Substantia nigra (tissue), 51 donors: ENCODE measurements at places on chromosomes 16 and 17.

DNA sequence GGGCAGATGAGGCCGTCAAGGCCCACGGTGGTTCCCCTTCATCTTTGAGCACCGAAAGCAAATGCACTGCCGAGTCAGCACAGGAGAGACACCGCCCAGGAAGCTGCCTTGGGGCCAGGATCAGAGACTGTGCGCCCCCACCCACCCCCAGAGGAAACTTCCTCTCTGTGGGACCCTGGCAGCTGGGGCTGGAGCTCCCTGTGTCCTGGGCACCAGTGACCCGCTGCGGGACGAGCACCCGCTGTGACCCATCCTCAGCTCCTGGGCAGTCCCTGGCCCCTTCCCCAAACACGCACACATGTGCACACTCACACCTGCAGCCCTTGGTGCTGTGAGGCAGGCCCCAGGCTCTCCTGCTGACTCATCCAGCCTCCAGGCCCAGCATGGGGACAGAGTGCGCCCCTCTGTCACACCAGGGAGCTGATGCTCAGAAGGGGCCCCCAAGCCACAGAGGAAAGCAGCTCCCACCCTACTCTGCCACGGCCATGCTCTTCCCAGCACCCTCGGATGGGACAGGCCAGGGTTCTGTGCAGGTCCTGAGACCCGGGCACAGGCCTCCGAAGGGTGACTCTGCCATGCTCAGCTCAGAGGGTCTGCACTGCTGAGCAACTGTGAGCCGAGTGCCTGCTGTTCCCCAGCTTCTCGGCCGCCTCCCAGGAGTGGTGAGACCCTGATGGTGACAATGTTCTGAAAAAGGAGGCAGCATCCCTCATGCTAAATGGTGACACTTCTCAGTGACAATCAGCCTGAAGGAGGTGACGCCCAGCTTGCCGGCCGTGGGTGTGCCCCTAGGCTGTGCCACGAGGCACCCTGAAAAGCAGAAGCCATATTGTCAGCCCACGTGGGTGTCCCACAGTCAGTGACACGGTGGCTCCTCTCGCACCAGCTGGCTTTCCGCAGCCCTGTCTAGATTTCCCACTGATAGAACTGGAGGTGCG lies 3.6 kb downstream of the PIEZO1 start:
- peak; percentile 31 for DNase-seq

DNA sequence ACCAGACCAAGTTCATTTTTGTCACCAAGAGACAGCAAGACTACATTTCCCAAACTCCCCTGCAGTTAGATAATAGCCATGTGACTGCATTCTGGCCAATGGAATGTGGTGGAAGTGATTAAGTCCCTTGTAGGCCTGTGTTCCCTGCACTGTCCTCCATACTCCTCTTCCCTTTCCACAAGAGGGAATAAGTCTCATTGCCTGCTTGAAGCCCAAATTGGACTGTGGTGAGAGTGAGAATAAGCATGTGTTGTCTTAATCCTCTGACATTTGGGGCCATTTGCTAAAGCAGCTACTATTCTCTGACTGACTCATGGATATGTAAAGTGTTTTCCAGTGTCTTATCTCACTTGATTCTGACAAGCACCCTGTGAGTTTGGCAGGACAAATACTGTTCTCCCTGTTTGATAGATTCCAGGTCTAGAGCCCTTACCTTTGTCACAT lies 20.7 kb downstream of the PIK3R6 start:
- DNase-seq: peak; percentile 1

DNA sequence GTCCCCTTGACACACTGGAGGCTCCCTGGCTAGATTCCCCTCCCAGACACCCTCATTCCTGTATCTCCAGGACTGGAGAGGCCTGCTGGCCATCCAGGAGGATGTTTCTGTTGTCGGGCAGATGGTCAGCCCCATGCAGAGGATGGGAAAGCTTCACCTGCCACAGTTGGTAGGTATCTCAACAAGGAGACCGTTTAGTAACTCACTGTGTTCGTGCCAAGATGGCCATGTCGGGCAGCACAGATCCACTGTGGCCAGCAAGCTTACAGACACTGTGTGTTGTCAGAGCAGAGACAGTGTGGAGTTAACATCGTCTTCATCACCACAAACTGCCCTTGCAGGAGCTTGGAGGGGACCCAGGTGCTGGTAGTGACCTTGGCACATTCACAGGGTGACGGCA lies 390.9 kb downstream of the SEC14L1 start:
- no peak for DNase-seq

DNA sequence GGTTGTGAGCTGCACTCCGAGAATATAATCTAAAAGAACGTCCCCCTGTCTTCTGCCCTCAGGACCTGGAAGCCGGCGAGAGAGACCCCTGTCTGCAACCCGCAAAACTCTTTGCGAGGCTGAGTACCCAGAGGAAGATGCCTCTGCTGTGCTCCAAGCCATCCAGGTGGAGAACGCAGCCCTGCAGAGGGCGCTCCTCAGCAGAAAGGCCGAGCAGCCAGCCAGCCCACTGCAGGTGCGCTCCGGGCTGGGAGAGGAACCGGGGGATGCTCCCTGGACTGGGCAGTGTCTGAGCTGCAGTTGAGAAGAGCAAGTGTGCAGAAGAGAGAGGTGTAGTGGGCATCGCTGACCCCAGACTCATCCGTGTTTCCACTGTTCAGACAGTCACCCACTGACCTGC lies 148.3 kb downstream of the KATNIP start:
- no peak for DNase-seq

GRCh38 chr17:61455324-61456060 lies 3.3 kb downstream of the TBX4 start:
- DNase-seq: no peak

GRCh38 chr16:68722119-68723024 lies 14.7 kb upstream of the CDH1 start:
- no peak for DNase-seq

GRCh38 chr16:23125277-23125676 lies 24.0 kb downstream of the USP31 start:
- DNase-seq: no peak

DNA sequence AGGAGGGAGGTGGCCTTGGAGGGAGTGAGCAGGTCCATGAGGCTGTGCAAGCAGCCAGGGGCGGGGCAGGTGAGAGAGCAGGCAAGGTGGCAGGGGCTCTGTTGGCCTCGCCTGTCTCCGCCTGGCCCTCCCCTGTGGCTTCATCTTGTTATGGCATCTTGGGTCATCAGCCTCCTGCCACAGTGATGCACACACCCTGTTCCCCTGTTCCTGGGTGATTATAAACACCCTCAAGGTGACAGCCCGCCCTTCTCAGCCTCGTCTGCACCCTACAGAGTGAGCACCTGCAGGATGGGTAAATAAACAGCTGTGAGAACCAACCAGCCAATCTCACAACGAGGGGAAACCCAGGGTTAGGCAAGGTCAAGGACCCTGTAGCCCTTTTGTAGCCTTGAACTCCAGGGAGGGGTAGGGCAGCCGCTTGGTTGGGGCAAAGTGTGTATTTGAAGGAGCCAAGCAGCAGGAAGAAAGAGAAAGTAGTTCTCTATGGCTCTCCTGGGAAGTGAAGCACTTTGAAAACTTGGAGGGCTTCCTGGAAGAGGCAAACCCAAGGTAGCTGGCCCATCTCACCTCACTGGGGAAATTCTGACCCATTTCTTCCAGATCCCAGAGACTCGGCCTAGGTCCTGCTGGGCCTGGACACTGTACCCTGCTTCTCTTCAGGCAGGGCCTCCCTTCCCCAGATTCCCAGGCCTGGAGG lies 60.6 kb downstream of the NT5M start:
- no peak for DNase-seq

GRCh38 chr17:28948873-28949184 lies 2.5 kb downstream of the PHF12 start:
- DNase-seq: no peak

DNA sequence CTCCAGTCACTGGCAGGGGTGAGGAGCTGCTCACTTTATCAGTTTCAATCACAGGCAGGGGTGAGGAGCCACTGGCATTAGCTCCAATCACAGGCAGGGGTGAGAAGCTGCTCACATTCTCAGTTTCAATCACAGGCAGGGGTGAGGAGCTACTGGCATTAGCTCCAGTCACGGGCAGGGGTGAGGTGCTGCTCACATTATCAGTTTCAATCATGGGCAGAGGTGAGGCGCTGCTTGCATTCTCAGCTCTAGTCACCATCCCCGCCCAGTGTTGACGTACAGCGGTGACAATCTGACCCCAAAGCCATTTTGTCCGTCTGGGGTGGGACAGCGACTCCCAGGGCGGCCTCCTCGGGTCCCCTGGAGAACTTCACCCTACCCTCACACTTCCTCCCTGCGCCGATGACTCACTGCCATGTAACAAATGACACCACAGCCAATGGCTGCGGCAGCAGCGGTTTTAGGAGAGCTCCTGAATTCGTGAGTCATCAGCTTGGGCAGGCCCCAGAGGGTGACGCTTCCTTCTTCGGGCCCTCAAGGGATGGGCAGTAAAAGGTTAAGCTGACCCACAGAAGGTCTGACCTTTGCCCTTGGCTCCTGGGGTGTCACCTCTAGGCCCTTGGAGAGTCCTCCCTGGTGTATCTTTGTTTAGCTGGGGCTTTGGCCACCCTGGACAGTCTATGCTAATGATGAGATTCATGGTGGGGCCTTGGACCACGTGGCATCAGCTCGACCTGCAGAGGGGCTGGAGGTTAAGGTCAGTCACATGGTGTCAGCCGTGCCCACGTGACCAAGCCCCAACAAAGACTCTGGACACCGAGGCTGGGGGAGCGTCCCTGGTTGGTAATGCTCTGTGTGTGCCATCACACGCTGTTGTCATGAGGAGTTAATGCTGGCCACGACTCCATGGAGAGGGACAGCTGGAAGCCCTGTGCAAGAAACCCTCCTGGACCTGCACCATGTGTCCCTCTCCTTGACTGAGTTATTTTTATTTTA lies 171.7 kb downstream of the C16orf95 start:
- no peak for DNase-seq

- DNase-seq: no peak
These were observed 85.0 kb upstream of the MYOCD start for GRCh38 chr17:12580640-12581039.

DNA sequence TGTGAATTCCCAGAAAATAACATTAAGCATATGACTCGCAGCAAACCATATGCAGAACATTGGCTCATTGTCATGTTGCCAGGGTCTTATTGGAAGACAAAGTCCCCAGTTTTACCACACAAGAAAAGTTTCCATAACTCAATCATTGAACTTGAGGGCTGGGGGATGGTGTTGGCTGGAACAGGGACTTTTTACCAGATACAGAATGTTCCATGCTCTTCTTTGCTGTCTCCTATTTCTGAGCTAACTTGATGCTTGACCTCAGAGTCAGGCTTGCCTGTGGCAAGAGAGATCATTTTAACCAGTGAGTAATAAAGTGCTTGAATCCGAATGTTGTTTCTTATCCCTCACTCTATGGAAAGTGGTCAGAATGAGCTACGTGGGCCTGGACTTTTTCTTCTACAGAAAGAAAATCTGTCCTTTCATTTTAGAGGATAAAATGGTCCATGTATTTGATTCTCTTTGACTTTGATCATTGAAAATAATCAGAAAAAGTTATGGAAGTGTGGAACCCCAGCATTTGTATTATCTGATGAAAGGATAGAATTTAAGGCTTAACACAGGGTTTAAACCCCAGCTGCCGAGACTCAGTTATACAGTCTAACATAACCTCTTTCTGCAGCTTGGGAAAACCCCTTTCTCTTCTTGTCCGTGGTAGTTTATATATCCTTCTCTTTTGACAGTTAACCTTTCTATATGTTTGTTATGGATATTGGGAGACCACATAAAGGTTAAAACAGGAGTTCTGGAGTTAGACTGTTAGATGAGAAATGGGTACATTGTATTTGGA lies 67.0 kb downstream of the TUBD1 start:
- DNase-seq: no peak

GRCh38 chr16:66696669-66697630 lies at the start of gene CMTM4:
Gene CMTM4 (minus strand): TSS chr16:66696743. CDS start chr16:66696525, 218 bp downstream.
- peak; percentile 51 for DNase-seq

DNA sequence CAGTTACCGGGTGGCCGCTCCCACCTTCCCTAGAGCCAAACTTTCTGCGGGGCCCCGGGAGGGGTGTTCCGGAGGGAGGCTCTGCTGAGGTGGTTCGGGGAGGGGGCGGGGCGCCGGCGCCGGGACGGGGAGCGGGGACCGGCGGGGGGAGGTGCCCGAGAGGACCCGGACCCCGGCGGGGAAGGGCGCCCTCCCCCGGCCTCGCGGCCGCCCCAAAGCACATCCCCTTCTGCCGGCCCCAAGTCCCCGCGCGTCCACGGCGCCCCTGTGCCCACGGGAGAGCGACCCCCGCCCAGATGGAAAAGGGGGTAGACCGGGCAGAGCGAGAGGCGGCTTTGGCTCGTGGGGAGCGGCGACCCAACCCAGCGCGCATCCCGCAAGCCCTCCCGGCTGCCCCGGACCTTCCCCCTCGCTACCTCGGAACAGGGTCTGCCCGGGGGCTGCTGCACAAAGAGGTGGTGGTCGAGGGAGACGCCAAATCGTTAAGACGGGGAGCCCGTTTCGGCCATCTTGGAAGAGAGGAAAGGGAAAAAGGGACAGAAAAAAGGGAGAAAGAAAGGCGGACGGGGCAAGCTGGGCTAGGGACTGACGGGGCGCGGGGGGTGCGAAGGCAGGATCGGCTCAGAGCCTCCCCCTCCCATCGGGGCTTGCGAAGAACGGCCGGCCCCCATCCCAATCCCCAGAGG lies 530 bp downstream of the PCGF2 start:
- DNase-seq: no peak

GRCh38 chr17:19538095-19539039 lies 4.7 kb downstream of the SLC47A1 start:
- DNase-seq: peak; percentile 25

DNA sequence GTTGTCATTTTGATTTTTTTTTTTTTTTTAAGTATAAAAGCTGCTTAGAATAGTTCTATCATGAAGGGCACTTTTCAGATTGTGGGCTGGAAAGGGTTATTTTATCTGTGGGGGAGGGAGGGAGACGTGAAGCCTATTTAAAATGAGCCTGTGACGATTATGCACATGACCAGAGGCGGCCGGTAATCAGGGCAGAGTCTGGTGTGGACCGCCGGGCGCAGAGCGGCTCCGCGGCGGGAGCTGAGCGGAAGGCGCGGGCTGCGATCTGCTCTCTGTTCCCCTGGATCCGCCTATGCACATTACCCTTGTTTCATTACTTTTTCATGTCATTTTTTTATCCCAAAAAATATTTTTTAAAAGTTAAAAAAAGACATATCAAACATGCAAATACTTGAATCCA lies 23.5 kb downstream of the TMC6 start:
- no peak for DNase-seq

- DNase-seq: no peak
These were observed 20.9 kb downstream of the UBE2O start for GRCh38 chr17:76432004-76432403.

GRCh38 chr17:6437466-6437865 lies 2.5 kb upstream of the AIPL1 start:
- no peak for DNase-seq

DNA sequence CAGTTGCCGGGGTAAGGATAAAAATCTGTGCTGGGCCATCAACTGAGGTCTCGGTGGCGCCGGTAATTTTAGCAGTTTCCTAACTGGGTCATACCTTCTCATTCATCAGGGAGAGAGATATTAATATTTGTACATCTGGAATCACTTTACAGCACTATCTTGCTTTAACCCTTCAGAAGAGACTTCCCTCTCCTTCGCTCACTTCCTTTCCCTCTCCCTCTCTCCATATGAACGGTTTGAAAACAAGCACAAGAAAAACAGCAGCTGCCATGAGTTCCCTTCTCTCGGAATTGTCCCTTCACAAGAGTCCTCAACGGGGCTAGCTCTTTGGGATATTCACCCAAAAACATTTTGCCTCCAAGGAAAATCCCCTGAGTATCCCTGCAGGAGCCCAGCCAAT lies 144.3 kb upstream of the NOG start:
- DNase-seq: no peak
